Kidney capillary endothelial cell (primary cell): ENCODE measurements at places on chromosomes 1 and 21.

DNA sequence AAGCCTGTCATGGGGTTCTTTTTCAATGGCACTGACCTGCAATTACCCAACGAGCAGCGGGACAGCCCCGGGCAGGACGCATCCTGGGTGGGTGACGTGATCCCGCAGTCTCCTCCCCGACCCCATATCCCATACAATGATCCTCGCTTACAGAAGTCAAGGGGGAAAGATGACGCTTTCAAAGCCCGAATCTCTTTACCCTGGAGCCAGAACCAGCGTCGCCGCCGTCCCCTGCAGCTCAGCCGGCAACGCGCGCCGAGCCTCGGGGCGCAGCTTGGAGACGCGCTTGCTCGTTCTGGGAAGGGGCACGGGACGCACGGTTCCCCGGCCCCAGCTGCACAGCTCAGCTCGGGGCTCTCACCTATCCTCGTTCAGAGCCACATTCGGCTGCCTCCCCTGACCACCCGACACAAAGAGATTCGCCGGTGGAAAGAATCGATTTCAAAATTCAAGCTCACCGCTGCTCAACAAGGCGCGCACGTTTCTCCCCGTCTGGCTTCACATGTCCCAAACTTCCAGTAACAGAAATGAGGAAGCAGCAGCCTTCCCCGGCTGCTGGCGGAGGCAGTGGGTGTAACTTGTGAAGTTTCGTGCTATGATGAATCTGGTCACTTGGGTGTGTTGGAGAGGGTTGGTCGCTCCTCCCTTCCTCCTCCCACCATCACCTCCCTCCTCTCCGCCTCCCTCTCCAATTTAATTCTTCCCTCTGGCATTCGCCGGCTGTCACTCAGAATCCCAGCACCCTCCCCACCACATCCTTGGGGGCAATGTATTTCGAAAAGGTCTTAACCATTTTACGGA is at the start of gene TIAM1:
Gene TIAM1 (minus strand): TSS at position 582 of the 801 bp plus-strand sequence. CDS start 77,289 bp downstream, outside the sequence.
- peak; percentile 26 for DNase-seq

DNA sequence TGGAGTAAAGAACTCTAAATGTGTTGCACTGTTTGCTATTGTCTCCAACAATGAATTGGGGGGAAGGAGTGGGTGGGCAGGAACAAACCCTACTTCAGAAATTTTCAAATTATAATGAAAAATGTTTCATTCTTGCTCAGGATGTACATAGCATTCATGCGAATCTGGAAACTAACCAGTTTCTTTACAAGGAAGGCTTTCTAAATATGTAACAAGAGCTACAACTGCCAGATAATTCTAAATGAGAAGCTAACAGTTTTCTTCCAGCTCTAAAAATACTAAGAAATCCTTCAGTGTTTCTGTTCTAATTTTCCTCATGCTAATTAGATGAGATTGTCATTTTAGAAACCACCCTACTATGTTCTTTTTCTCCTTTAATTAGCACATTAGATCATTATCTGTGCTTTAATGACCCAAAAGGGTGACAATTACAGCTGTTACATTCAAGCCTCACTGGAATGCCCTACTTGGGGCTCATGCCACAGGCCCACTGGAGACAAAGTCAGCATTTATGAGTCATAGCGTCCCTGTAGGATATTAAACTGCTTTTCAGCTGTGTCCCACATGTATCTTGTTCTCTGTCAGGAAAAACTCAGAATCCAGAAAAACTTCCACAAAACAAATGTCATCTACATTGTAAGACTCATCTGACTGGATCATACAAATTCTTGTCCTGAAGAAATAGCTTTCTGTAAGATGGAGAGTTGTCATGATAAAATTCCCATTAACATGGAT is 804.6 kb upstream of the CXADR start:
- DNase-seq: no peak

DNA sequence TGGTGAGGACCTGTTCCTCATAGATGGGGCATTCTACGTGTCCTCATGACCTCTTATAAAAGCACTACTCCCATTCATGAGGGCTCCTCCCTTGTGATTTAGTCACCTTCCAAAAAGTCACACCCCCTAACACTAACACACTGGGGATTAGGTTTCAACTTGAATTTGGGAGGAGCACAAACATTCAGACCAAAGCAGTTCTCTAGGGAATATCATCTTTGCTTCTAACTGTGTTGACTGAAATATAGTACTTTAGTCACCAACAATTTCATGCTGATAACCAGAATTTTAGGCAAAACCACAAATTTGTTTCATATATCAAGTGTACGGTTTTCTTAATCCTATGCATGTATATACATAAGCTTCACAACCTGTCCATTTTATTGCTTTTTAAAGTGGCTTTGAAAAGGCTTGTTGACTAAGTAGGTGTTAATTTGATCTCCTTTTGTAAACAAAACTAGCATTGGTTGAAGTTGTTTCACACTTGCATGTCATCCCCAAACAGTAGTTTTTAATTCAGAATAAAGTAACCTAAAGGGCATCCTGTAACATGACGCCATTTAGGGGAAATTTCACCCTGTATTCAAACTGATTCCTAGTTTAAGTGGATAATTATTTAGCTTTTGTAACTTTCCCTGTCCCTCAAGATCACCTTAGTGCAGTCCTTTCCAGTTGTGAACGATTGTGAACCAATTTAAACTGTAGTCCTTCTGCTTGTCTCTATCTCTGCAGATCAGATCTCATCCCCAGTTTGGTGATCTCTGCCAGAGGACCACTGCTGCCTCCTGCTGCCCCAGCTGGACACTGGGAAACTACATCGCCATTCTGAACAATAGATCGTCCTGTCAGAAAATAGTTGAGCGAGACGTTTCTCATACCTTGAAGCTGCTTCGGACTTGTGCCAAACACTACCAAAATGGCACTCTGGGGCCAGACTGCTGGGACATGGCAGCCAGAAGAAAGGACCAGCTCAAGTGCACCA is 141.1 kb downstream of the TLR5 start:
- no peak for DNase-seq

DNA sequence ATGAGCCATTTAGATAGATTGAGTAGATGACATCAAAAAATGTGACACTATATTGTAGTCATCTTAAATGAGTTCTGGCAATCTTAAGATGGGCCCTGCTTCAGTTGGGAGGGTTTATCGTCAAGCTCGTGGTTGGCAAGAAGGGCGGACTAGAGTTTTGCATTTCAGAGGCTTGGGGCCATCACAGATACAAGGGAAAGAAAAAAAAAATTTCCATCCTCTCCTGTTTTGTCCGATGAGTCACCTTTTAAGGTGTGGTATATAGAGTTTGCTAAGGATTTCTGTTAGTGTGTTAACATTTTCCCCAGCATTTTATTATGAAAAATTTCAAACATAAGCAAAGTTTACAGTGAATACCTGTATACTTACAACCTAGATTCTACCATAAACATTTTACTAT is 31.8 kb upstream of the KCNQ4 start:
- DNase-seq: no peak

- DNase-seq: no peak
These were observed 41.5 kb downstream of the CEP350 start for GRCh38 chr1:179996099-179996498.

DNA sequence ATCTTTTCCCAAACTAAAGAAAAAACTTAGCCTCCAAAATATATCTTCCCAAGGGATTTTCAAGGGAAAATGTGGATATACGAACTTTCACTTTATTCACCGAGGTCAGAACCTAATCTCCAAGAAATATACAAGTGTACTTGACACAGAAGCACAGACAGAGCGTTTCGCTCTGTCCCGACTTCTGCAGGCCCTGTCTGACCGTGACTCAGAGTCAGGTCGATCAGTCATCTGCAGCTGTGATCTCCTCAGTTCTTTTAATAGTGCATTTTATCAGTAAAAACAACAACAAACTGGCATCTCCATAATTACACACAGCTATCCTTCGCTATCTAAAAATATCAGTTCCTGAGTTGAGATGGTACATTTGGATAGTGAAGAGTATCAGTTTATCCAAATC is 226.6 kb downstream of the TM2D1 start:
- no peak for DNase-seq

GRCh38 chr1:25338986-25339385 is 852 bp downstream of the TMEM50A start:
- DNase-seq: peak; percentile 41

DNA sequence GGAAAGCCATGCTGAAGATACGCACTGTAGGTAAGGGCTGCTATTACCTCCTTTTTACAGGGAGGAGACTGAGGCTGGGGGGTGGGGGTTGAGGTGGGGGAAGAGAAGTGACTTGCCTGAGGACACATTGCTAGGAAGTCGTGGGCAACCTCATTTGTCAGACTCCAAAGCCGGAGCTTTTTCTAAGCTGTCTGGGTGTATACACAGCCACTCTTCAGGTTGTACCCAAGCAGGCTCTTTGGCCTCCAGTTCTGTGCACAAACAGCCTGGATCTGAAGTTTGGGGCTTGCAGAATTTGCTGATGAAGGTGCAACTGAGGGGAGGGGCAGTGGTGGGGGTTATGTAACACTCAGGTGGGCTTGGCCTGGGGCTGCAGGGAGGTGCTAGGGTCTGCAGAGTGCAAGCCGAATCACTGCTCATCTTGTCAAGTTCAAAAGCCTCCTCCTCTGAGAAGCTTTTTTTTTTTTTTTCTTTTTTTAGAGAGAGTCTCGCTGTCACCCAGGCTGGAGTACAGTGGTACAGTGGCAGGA is 16.9 kb downstream of the TINAGL1 start:
- DNase-seq: no peak

DNA sequence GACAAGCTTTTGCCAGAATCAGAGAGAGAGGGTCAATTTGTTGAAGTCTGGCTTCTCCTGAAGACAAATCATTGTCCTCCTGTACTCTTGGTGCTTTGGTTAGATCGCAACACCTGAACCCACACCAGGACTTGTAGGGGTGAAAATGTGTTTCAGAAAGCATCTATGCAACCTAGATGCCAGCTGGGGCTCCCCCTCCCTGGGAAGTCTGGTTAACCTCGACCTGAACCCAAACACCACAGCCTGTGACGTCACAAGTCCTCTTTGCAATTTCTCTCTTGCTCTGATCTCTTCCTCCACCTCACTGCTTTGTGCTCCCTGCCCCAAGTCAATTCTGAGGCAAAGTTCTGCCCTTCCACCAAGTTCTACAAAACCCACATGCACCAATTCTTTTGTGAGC is 42.8 kb upstream of the USP24 start:
- no peak for DNase-seq

GRCh38 chr1:108046026-108046425 is 81.0 kb upstream of the VAV3 start:
- DNase-seq: no peak

- DNase-seq: no peak
These were observed 44.5 kb downstream of the CBS start for GRCh38 chr21:43031121-43031619.

- DNase-seq: no peak
These were observed 6.1 kb upstream of the NPHP4 start for GRCh38 chr1:5998051-5998905.

DNA sequence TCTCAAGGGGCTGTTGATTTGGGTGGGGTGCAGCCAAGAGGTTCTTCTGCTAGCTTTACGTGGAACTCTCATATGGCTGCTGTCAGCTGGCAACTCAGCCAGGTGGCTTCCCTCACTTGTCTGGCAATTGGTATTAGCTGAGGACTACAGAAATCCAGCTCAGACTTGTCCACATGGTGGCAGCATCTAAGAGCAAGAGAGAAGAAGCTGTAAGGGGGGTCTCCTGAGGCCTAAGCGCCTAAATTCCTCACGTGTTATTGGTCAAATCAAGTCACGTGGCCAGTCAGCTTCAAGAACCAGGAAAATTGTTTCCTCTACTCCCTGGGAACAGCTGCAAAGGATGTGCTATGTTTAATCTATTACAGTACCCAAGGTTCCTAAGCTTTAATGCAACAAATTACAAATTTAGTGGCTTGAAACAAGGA is 4.2 kb upstream of the DYRK3 start:
- DNase-seq: peak; percentile 82

- DNase-seq: no peak
These were observed 33.3 kb downstream of the EXTL2 start for GRCh38 chr1:100861379-100861778.

- DNase-seq: peak; percentile 46
These were observed 85.1 kb downstream of the KCNN3 start for GRCh38 chr1:154784924-154785531.
